Tibial nerve (tissue), 4 donors: ENCODE measurements at places on chromosomes 7 and 10. TPM values are rescaled to one million over a fixed set of nuclear protein-coding genes. Genes with fewer than 3 reads are reported as not detected.

The ZNF716 gene
- not detected for total RNA-seq

The SLIT1 gene
- total RNA-seq: 0.78 TPM

DNA sequence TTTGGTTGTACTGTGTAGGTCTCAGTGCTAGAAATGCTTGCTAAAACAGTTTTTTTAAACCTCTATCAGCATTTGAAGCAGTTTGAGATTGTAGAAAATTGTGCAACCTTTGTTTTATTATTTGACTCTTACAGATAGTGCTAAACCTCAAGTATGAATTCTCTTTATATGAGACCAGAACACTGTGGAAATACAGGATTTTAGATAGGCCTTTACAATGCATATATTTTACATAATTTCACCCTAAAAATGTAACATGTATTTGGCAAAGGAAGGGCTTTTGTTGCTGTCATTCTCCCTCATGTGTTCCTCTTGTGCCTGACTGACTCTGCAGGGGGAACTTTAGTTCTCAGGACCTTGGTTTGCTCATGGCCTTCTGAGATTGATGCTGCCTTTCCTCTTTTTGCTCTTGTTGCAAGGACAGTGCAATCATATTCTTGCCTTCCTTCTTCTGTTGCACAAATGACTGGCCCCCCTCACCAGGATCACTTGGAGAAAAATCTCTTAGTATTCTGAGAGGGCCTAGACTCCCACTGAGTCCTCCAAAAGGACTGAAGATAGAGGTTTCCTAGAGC is 188.7 kb downstream of the PPP1R9A start:
- DNase-seq: no peak

- DNase-seq: no peak
These were observed 203.0 kb downstream of the FANK1 start for GRCh38 chr10:126099366-126099765.

DNA sequence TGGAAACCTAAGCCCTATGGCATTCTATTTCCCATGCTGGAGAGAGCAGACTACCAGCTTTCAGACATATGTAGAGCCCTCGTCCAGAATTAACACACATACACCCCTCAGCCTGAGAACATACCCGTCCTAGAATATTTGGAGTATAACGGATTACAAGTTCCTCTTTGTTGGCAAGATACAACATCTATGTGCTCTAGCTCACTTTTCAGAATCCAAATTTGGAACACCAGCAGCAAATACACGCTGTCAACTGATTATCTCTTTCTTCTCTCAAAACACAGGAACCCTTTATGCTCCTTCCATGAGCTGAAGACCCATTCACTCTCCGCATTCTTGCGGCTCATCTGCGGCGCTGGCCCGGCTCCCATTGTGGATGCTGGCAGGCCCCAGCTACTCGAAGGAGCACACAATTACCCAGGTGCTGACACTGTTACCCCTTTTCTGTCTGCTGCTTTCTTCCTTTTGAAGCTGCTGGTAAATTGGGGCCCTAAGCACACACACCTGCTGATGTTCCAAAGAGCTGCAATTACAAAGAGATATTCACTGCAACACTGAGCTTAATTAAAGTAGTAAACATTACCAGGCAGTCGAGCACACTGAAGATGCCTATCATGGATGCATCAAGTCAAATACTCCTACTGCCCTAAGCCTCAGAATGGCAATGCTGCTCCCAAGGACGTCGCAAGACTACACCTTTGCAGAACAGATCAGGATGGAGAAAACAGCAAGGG is 70.0 kb downstream of the VOPP1 start:
- no peak for DNase-seq

GRCh38 chr10:120515741-120516140 is 58.7 kb downstream of the PLPP4 start:
- DNase-seq: no peak

DNA sequence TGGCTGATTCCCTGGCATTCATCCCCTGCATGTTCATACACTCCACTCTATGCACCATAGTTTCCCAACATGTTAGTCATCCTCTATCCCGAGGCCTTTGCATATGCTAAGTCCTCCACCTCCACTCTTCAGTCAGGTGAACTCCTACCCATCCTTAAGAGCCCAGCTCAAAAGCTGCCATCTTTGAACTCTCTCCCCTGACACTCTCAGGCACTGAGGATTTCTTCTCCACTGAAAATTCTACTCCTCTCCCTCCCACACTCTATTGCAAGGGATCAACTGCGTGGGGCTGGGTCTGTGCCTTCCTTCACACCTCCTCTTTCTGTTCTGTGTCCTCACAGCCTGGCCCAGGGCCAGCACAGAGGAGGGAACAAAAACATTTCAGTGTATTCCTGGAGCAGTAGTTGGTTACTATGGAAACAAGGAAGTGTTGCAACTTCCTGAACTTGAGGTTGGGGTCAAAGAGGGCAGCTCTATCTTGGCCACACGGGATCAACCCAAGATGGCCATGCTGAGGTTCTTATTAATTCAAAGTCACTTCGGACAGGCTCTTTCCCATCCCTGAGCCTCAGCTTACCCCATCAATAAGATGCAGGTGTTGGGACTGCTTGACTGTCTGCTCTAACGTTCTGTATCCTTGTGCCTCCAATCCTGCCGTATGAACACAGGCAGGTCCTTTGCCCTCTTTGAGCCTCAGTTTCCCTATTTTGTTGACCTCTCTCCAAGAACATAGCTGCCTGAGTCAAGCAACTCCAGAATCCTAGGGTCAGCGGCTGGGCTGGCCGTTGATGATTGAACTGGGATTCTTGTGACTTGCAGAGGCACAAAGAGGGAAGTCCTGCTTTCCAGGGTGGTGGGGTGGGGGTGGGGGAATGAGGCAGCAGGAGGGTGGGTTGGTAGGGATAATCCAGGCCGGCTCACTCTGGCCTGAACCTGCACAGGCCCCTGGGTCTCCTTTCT is 15.5 kb downstream of the ZMIZ1 start:
- peak; percentile 98 for DNase-seq

GRCh38 chr10:6741541-6741941 is 161.5 kb upstream of the PRKCQ start:
- DNase-seq: no peak

DNA sequence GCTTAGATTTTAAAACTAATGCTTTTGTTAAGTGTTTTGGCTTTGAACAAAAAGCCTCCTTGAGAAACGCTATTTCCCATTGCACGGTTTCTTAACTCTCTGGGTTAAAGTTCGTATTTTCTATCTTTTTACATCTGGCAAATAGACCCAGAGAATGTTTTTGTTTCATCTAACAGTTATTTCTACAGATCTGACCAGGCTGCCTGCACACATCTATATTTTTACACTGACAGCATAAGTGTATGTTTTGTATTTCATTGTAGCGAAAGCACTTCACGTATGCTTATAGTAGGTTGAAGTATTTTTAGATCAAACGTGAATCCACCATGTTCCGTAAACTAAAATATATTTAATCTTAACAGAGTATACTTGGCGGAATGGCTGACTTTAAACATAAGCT is 477.3 kb downstream of the SDK1 start:
- no peak for DNase-seq
